Neuronal stem cell (in vitro differentiated cells): ENCODE measurements at places on chromosomes 3 and 15.

- no peak for DNase-seq
Observed at GRCh38 chr3:7953449-7954014, 548.1 kb upstream of the LMCD1 start.

DNA sequence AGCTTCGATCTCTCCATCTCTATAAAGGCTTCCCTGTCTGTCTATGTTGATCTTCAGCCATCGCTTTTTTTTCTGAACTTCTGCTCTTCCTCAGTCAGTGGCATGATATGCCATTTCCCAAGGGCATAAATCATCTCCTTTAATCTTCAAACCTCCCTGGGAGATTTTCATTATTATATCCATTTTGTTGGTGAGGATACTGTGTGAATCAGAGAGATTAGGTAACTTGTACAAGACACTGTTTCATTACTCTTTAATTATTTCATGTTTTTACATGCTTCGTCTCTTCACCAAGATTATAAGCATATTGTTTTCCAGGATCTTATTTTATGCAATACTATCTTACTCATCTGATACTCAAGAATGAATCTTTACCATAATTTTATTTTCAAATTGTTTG is 124.8 kb upstream of the ATP11B start:
- no peak for DNase-seq

- peak; percentile 24 for DNase-seq
Observed at GRCh38 chr3:186360779-186361178, 1.3 kb downstream of the DGKG start.

DNA sequence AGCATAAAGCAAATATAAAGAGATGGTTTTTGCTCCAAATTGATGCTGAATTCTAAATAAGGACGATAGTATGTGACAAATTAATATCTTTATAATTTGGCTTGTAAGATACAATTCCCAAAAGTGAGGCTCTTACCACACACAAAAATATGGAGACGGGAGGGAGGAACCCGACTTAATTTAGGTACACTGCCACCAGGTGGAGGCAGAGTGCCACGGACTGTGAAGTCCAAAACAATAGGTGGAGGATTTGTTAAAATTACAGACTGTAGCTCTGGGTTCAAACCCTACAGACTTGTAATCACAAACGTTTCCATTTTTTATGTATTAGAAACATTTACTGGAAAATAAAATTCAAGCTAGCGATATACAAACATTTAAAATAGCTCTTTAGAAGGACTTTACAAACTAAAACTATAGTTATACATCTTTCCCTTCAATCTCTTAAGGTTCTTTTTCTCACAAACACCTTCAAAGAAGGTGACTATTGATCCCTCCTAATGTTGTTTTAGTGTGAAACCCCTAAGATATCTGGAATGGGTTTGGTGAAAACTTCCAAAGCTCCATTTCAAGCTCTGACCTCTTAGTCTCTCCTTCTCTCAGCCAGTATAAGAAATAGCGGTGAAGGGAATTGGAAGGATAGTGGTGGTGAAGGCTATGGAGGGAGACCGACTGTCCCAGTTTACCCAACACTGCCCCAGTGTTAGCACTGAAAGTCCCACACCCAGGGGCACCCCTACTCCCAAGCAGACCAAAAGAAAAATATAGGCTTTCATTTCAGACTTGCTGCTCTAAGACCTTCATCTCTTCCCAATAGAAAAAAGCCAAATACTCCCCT is 89.7 kb downstream of the AQP9 start:
- peak; percentile 60 for DNase-seq

DNA sequence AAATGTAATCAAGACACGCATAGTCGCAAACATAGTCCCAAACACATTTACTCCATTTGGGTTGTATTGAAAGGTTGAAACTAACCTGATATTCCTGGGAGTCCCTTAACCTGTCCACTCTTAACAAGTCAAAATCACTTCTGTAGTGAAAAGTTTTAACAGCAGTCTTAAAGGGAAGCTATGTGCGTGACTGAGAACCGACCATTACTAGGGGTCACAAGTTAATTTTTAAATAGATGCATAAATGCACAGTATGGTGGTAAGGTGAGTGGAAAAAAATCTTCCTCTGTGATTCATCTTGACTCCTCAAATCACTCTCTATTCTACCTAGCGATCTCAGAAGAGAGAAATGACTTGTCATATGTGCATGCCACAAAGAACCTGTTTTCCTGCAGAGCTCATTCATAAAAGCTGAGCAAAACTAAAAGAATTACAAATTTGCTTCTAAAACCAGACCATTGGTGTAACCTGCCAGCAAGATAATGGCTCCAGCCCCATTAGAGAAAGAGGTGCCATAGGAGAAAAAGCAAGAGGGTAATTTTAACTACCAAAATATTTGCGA is 4.8 kb downstream of the GPR15 start:
- DNase-seq: no peak

- no peak for DNase-seq
Observed at GRCh38 chr15:52407374-52407773, 111.8 kb upstream of the MYO5C start.

- DNase-seq: no peak
Observed at GRCh38 chr3:106720510-106720909, 656.7 kb upstream of the CCDC54 start.

DNA sequence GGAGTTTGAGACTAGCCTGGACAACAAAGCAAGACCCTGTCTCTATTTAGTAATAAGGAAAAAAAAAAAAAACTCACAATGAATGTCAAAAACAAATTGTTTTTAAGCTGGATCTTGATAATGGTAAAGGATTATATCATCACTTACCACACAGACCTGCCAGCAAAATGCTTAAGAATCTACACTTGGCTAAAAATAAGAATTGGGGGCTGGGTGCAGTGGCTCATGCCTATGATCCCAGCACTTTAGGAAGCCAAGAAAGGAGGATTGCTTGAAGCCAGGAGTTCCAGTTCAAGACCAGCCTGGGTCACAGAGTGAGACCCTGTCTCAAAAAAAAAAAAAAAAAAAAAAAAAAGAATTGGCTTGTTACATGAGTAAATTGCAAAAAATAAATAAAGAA is 31.0 kb downstream of the ACAP2 start:
- DNase-seq: no peak

GRCh38 chr3:42764115-42764514 is 8.9 kb downstream of the CCDC13 start:
- DNase-seq: no peak

DNA sequence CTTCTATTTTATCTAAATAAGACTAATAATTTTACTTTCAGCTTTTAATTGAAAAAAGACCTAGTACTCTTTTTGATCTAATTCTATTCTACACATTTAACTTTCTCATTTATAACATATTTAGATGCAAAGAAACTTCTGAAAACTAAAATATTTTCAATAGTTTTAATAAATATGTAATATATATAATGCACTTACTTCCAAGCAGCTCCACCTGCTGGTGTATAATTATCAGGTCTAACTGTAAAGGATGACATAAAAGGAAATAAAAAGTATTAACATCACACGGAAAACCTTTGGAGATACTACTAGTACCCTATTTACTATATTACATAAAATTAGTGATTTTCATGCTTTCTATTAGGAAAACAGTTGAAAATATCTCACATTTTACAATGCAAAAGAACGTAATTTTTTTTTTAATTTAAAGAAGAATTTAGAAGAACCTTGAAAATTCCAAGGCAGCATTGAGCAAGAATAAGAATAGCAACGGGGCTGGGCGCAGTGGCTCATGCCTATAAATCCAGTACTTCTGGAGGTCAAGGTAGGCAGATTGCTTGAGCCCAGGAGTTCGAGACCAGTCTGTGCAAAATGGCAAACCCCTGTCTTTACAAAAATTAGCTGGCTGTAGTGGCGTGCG is 10.2 kb downstream of the PLSCR5 start:
- no peak for DNase-seq

DNA sequence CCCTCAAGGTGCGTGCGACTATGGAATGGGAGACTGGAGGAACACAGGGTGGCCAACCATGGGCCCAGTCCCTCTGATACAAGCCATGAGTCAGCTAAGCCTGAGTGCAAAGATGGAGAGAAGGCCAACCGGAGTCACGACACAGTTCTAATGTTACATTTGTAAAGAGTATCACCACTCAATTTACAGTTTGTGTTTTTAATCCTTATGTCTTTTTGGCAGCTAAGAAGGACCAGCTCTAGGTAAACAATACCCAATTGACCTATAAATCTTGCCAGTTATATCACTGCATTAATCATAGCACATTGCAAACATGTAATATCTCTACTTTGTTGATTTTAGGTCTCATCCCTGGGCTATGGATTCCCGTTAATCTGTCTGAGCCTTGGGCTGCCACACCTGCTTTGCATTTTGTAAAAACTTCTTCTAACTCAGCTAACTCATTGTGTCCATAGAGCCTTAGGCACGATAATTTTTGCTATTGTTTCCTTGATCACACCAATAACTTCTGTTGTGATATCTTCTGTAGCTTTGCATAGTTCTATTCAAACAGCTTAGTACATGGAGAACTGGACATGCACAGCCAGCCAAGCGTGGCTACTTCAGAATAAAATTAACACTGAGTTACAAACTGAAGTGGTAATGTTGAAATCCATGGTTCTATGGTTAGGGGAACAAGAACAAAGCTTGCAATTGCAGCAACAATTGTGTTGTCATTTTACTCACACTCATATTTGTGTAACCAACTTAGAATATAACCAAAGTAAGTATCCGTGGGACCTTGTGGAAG is 50.3 kb downstream of the LSM3 start:
- no peak for DNase-seq

DNA sequence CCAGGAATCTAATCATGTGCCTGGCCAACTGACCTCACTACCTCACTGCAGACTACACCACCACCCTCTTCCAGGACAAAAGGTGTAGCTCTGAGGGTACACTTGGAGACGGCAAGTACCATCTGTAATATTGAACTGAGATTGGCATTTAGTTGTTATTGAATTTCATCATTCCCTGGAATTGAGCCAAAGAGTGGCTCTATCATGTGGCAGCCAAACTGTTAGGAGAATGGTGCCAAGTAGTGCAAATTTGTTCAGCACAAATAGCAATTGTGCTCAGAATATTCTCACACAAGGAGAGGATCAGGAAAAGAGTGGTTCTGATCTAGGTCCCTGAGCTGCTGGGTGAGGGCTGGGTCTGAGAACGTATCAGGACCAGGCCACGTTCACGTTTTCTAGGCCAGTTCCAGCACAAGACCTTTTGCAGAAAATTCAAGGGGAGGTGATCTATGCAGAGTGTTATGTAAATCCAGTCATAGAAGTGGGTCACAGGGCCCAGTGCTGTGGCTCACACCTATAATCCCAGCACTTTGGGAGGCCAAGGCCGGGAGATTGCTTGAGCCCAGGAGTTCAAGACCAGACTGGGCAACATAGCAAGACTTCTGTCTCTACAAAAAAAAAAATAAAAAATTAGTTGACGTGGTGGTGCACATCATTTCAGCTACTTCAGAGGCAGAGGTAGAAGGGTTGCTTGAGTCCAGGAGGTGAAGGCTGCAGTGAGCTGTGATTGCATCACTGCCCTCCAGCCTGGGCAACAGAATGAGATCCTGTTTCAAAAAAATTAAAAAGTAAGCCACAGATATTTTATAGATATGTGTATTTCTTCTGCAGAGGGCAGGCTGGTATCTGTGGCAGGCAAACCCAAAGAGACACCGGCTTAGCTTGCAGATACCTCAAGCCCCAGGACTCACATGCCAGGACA is 31.9 kb upstream of the CFAP161 start:
- no peak for DNase-seq

GRCh38 chr3:114308377-114308776 is 14.5 kb downstream of the TIGIT start:
- no peak for DNase-seq

GRCh38 chr3:46491089-46492070 is 6.4 kb upstream of the RTP3 start:
- DNase-seq: no peak

GRCh38 chr3:31300456-31301443 is 232.0 kb upstream of the STT3B start:
- no peak for DNase-seq

DNA sequence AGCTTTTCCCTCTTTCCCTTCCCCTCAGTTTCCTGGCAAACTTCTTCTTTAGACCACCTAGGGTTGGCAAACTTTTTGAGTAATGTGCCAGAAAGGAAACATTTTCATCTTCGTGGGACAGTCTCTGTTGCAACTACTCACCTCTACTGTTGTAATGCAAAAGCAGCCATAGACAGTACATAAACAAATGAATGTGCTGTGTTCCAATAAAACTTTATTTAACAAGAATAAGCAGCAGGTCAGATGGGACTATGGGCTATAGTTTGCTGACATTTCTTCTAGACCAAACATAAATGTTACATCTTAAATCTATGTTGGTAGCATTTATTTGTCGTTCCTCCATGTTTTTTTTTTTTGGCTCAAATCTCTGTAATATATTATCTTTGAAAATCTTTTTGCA is 552.4 kb downstream of the EDEM1 start:
- DNase-seq: no peak

- peak; percentile 56 for DNase-seq
Observed at GRCh38 chr3:129650256-129650872, 43.9 kb upstream of the PLXND1 start.

DNA sequence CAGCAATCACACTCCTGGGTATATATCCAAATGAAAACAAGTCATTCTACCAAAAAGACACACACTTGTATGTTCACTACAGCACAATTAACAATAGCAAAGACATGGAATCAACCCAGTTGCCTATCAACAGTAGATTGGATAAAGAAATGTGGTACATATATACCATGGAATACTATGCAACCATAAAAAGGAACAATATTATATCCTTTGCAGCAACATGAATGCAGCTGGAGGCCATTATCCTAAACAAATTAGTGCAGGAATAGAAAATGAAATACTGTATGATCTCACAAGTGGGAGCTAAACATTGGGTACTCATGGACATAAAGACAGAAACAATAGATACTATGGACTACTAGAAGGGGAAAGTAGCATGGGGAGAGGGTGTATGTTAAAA is 224.7 kb downstream of the CLSTN2 start:
- no peak for DNase-seq

GRCh38 chr3:18237251-18238005 is 187.7 kb downstream of the SATB1 start:
- DNase-seq: no peak

DNA sequence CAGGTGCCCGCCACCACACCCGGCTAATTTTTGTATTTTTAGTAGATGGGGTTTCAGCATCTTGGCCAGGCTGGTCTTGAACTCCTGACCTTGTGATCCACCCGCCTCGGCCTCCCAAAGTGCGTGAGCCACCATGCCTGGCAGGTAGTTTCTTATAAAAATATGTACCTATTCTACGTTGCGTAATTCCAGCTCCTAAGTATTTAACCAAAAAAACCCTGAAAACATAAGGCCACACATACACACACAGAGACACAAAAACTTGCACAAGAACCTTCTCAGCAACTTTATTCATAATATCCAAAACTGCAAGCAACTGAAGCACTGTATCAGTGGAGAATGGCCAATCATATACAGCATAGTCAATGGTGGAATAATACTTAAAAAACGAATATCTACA is 5.3 kb downstream of the RNF168 start:
- no peak for DNase-seq

GRCh38 chr3:123720638-123721037 is 135.8 kb upstream of the HACD2 start:
- DNase-seq: no peak

GRCh38 chr3:179943117-179943880 is 93.4 kb downstream of the PEX5L start:
- no peak for DNase-seq
